ENCODE measurements at places on chromosomes 16 and 17.

- DNase-seq, result no peak
Measured at GRCh38 chr17:385836-386140, 33.2 kb upstream of the RPH3AL start.

- no peak for DNase-seq
Measured at GRCh38 chr17:74772053-74772452, 4.1 kb downstream of the NAT9 start.

- DNase-seq, result no peak
Measured at GRCh38 chr17:4599505-4600281, 15.4 kb downstream of the SMTNL2 start.

DNA sequence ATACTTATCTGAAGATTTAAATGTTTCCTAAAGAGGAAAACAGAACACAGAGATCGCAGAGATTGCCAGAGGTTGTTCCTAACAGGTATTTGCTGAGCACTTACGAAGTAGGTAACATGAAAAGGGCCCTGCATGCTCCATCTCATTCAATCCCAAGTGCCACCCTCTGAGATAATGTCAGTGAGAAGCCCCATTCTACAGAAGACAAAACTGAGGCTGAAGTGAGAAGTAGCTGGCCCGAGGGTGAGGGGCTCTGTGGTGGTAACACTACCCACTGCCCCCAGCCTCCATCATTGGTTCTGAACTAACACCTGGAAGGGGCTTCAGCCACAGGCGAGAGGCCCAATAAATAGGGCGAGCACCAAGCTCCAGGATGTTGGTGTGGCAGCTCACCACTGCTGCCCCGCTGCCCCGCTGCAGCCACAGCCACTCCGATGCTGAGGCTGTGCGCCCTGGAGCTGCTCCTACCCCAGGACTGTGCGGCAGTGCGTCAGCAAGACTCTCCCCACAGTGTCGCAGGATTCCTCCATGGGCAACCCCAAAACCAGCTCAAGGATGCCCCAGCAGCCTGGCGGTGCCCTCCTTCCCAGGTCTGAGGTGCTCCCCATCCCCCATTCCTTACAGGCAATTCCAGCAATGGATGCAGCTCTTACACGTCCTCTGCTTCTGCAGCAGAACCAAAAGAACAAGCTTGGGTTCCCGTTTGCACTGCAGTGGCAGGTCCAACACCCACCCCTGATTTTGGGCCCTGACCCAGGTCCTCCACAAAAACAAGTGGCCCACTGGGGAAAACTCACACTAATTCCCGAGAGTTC is 10.3 kb downstream of the FLCN start:
- no peak for DNase-seq

- no peak for DNase-seq
Measured at GRCh38 chr17:877630-878029, 95.5 kb downstream of the MRM3 start.

DNA sequence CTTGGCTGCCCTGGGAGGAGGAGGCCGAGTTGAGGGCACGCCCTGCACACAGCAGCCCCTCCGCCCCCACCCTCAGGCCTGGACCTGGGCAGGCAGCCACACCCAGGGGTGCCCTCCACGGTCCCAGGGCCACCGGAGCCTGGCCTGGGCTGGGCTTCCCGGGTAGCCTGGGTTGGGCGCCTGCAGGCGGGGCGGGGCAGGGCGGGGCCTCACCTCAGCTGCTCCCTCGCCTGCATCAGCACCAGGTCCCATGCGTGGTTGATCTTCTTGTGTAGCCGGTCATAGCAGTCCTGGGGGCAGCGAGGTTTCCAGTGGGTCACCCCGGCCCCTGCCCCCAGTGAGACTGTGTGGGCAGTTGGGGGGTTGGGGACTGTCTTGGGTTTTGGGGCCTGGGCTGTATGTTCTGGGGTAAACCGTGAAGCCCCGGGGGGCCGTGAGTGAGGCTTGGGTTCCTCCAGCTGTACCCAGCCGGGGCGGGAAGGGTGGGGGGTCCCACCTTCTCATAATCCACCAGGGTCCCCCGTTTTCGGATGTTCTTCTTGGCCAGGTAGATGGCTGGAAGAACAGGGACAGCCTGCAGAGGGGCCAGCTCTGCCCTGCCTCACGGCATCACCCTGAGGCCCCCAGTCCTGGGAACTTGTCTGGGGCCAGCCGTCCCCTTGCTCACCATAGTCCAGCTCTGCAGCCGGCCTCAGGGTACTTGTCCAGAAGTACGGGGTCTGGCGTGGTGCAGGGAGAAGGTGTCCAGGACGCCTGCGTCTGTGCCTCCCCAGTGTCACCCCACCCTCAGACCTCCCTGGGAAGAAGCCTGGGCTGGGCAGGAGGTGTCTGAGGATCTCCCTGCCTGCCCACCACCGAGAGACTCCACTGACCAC is 2.0 kb downstream of the RGS11 start:
- DNase-seq, result no peak

GRCh38 chr16:8673611-8674412 is 605 bp upstream of the ABAT start:
- no peak for DNase-seq

DNA sequence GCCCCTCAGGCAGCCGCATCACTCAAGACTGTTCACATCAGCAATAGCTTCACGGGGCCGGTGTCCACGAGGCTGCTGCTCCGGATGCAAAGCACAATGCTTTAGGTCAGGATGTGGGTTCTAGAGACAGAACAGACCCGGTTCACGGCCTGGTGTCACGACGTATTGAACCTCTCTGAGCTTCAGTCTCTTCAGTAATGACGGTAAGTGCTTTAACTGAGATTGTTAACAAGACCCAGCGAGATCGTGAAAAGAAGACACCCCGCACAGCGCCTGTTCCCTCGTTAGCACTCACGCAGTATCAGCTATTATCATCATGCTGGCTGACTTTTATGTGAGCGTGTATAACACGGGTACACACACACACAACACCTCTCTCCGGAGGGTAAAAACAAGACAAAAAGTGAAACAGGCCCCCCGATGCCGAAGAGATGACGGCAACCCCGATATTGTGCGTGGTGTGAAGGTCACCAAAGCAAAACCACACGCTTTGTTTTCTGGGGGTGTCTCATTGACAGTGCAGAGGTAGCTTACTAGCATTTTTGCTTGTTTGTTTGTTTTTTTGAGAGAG is 21.4 kb upstream of the ABR start:
- no peak for DNase-seq

DNA sequence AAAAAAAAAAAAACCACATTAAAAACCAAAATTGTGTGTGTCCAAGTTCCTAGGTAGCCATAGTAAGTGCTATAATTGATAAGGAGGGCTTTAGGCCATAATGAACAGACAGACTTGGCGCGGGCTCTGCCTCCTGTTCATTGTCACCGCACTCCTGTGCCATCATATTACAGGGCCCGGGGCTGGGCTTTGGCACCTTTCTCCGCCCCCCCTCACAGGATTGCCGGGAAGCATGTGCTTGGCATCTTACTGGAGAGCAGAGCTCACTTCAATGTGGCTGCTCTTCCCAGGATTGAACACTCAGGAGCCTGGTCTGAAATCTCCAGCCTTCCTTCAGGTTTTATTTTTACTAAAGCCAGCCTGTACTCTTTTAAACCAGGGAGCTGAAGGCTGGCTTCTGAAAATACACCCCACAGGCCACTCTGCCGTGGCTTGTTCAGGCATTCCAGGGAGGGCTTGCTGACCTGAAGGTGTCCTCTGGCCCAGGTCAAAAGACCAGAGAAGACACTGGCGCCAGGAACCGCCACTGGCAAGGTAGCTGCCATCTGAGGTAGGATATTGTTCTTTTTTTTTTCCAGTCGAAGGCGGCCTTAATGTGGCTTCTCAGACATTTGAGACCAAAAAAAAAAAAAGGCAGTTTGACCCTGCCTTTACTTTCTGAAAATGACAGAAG is 39.3 kb downstream of the DHRS7B start:
- no peak for DNase-seq

GRCh38 chr17:68437979-68438822 is 19.1 kb downstream of the WIPI1 start:
- DNase-seq, result no peak

- DNase-seq, result no peak
Measured at GRCh38 chr16:72926177-72927070, 121.5 kb downstream of the ZFHX3 start.

- DNase-seq, result no peak
Measured at GRCh38 chr16:576823-577201, 7.0 kb downstream of the PIGQ start.

GRCh38 chr17:41058741-41059140 is 1.2 kb downstream of the KRTAP2-3 start:
- DNase-seq, result no peak

GRCh38 chr16:86199182-86199581 is 300.2 kb downstream of the IRF8 start:
- no peak for DNase-seq

GRCh38 chr17:56602292-56603130 is 9.0 kb downstream of the NOG start:
- DNase-seq, result no peak

DNA sequence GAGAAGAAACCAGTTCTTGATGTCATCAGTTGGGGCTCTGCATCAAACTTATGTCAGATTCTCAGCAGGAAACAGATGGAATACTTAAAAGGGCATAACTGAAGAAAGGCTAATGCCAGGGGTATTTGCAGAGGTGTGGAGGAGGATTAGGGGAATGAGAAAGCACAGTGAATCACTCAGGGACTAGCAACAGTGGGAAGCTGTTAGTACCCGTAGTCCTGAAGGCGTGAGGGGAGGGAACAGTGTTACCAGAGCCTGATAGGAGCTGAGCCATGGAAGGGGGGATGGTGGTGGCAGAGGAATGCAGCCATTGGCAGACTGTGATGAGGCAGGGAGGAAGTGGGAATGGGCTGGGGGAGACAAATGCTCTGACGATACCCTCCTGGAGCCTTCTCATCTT is 162.3 kb downstream of the UTP18 start:
- DNase-seq, result no peak

- DNase-seq, result no peak
Measured at GRCh38 chr17:58376472-58377000, 24.5 kb upstream of the SUPT4H1 start.

DNA sequence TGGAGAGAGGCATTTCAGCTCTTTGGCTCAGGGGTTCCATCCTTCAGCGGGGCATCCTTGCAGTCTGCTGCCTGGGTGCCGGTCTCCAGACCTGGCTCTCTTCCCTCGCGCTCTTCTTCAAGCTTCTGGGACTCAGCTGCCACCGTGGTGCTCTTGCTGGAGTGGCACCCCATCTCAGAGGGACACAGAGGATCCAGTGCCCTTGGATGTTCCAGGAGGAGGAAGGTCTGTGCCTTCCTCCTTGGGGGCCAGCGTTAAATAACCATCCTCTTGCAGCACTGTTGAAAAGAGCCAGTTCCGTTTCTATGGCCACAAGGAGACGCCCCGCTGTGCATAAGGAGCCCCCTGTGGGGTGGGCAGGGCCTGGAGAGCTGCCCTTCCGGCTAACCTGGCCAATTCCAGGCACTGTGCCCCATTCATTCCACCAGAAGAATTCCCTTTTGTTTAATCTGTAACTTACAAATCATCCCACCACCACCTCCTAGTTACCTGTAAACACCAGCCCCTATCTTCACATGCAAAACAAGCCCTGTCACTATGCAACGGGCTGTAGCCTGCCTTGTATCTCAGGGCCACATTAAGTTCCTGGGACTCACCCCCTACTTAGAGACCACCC is 8.6 kb downstream of the CHD9NB start:
- no peak for DNase-seq

- DNase-seq, result no peak
Measured at GRCh38 chr17:44628243-44629188, 27.8 kb upstream of the MEIOC start.

DNA sequence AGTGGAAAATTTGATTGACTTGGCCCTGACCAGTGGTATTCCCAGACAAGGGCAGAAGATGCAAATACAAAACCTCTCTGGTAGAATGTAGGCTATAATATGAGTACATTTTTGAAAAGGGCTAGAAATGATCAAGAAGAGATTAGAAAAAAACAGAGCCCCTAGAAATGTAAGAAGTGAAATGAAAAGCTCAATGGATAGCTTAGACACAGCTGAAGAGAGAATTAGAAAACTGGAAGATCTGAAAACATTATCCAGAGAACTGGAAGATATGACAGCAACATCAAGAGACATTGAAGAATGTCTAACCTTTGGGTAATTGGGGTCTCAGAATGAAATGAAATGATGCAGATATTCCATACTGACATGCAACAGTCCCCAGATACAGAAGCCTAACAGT is 105.2 kb upstream of the ZNF750 start:
- no peak for DNase-seq

GRCh38 chr17:13378361-13378760 is 223.4 kb downstream of the HS3ST3A1 start:
- DNase-seq, result no peak

DNA sequence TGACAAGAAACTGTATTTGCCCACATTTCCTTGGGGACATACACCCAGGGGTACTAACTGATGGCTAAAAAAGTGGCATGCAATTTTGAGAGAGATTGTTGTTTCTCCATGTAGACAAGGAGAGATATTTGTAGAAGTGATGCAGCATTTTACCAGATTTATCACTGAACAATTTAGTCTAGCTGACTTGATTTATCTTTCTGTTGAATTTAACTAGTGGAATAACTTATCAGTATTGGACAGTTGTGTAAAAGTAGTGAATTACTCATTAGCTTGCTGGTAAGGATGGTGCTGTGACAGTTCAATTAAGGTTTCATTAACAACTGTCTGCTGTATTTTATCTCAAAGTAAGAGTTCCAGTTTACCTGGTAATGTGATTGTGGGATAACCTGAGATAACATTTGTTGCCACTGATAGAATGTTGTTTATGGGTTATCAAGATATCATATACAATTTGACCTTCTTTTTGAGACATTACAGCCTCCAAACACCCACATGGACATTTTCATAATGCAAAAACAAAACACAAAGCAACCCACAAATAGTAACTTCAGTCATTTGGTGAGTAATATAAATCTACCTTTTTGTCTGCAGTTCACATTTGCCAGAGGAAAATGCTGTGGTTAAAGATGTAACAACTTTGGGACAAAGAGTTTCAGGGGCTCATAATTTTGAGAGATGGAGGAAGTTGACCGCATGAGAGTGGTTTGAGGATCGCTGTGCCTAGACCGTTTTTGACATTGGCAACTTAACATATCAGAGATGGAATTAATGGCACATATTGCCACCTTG is 3.8 kb downstream of the NLK start:
- no peak for DNase-seq

DNA sequence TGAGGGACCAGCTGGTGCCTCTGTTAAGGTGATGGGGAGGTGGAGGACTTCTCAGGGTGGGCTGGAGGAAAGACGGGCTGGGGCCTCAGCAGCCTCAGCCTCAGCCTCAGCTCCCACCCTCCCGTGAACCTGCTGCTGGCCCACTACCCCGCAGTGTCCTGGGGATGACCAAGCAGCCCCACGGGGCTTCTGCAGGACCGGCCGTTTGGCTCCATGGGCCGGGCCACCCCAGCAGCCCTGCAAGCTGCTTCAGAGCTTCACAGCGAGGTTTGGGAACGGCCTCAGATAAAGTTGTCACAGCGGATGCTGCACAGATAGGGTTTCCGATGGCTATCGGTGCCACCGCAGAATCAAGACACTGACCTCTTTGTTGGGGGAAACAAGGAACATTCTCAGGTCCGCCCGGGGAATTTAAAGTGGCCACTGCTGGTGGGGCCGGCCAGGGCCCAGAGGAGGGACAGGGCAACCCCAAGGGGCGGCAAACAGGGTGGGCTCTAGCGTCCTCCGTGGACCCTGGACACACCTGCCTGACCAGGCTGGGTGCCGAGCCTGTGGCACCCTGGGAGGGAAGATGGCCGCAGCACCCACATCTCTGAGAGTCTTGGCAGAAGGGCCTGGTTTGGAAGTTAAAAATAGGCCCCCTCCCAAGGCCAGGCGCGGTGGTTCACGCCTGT is 47.8 kb upstream of the ZC3H18 start:
- no peak for DNase-seq

Measured in stimulated activated CD4-positive, alpha-beta T cell treated with anti-CD3 and anti-CD28 coated beads, TNF-alpha, amount 100 ng/mL, for 4 hours (primary cell).